Diencephalon (tissue), 1 donor: ENCODE measurements at places on chromosomes 1 and 21. TPM values are rescaled to one million over a fixed set of nuclear protein-coding genes. Genes with fewer than 3 reads are reported as not detected.

LCE1C gene
- not detected for total RNA-seq

S100A14 gene
- total RNA-seq = not detected

GPATCH2 gene
- 36.2 TPM for total RNA-seq

FCRLA gene
- total RNA-seq = not detected
